ENCODE measurements at places on chromosomes 12 and 14.

DNA sequence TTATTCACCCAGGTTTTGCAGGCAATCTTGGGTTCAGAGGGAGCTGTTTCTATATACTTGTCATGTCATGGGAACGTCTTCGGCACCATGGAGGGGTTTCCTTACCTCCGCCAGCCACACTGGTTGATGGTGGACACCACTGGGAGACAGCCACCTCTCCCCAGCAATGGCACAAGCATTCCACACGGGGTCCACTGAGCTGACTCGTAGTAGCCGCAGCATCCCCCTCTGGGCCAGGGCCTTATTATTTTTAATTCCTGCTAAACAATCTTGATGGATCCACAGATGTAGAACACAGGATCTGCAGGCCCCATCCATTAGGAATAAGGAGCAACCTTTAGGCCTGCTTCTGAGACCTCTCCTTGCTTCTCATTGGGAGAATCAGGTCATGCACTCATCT is 132.9 kb downstream of the DICER1 start:
- no peak for DNase-seq

DNA sequence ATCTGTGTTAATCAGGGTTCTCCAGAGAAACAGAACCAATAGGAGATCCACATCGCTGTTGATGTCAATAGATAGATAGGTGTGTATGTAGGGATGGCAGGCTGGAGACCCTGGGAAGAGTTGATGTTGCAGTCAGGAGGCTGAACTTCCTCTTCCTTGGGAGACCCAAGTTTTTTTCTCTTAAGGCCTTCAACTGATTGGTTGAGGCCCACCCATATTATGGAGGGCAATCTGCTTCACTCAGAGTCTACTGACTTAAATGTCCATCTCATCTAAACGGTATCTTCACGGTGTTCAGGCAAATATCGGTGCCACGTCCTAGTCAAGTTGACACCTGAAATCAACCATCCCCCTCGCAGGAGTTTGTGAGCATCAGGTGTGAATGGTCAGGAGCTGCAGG is 63.0 kb downstream of the ETV6 start:
- DNase-seq: no peak

GRCh38 chr12:29216797-29217575 is 67.9 kb downstream of the FAR2 start:
- no peak for DNase-seq

GRCh38 chr12:96224219-96224615 is 30.0 kb downstream of the ELK3 start:
- DNase-seq: no peak

Measured in COR-L47 (cell line).